ENCODE measurements at places on chromosomes 16 and 17.

DNA sequence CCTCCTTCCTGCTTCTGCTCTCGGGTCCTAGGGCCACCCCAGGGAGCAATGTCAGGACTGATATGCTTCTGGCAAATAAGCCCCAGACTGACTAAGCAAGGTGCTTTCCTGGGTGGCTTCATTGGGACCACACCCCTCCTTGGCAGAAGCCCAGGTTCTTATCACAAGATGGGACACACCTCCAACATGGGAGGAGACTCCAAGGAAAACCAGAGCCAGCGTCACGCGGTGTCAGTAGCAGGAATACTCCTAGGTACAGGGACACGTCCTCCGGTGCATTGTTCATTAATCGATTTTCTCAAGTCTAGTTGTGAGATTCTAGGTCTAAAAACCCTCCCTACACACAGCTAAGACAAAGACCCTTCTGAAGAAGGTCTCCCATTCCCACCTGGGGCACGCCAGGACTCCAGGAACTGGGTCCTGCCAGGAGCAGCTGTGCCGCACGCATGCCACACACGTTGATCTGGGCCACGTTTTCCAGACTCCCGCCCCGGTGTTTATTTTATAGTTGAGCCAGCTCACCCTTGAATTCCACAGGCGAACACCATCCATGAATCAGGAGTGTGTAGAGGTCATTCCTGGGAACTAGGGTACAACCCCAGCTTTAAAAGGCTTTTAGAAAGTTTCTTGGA lies 30.8 kb downstream of the FA2H start:
- no peak for DNase-seq

DNA sequence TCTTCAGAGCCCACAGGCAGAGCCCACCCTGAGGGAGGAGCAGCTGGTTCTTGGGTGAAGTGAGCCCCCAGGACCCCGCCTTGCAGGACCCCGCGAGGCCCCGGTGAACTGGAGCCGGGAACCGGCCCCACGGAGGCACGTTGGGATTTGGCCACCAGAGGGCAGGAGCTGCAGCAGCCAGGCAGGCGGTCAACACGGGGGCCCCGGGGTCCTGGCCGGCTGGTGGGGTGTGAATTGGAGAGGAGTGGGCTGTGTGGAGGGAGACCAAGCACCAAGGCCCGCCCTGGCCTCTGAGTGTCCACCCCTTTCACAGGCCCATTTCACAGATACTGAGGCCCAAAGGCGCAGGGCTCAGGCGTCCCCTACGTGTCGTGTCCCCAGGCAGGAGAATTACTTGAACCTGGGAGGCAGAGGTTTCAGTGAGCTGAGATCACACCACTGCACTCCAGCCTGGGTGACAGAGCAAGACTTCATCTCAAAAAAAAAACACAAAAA lies 2.2 kb downstream of the DPEP1 start:
- DNase-seq: no peak

DNA sequence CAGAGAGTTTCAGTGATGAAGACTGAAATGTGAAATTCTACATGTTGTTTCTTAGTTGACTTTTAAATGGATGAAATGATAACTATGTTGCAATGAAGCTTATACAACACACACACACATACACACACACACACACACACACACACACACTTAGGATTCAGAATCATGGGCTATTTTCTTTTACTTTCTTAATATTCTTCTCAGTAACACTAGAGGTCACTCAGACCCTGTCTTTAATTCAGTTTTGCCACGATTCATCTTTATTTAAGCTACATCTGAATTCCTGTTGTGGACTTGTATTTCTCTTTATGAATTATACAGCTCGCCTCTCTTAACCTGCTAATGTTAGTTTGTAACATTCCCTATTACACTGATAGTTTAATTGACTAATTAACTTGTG lies 109.6 kb upstream of the GOT2 start:
- DNase-seq: no peak

GRCh38 chr16:23114131-23114904 lies 34.9 kb downstream of the USP31 start:
- no peak for DNase-seq

DNA sequence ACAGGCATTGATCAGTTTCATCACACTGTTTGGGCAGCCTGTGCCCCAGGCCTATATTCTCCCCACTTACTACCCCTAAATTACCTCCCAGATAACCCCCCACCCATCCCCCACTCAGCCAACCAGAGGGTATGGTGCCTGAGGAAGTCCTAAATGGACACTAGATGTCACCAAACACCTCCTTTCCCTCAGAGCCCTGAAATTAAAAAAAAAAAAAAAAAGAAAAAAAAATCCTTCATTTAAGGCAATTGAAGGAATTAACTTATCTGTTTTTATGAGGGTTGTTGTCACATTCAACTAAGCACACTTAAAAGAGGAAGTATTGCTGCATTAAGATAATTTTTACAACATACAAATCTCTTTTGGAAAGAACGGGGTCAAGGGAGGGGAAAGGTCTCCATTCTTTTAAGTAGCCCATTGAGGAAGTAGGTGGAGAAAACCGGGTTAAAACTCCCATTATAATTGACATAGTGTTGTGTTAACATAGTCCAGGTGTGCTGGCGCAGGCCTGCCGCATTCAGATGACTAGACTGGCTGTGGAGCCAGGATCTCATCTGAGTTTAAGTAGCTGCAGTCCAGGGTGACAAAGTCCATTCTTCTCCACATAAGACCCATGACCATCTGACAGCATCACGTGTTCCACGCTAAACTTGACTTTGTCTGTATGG lies 46.3 kb downstream of the SNX11 start:
- no peak for DNase-seq

DNA sequence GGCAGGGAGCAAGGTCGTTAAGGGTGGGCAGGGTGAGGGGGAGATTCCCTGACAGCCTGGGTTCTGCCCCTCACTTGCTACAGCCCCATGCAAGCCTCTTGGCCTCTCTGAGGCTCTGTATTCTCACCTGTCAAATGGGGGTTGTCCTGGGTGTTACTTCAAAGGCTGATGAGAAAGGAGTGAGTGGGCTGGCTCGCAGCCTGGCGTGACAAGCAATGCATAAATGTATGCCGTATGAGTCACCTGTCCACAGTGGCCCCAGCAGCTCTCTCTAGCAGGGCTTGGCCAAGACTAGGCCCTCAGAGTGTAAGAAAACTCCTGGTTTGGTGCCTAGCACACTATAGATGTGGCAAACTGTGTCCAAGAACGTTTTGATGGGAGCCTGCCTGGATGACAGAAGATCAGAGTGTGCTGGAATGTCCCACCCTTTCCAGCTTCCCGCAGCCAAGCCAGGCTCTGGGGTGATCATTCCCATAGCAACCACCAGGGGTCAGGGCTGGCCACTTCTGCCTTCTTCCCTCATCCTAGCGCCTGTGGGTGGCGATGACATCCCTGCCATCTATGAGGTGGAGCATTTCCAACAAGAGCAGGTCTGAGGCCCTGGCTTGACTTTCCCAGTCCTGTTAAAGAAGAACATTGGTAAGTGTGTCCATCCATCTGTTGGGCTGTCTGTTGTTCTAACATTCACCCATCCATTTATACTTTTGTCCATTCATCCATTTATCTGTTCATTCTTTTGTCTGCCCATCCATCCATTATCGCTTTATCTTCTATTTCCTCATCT lies 37.2 kb upstream of the ADGRG1 start:
- no peak for DNase-seq

- DNase-seq: no peak
These were observed 818 bp downstream of the TPPP3 start for GRCh38 chr16:67392301-67393059.

DNA sequence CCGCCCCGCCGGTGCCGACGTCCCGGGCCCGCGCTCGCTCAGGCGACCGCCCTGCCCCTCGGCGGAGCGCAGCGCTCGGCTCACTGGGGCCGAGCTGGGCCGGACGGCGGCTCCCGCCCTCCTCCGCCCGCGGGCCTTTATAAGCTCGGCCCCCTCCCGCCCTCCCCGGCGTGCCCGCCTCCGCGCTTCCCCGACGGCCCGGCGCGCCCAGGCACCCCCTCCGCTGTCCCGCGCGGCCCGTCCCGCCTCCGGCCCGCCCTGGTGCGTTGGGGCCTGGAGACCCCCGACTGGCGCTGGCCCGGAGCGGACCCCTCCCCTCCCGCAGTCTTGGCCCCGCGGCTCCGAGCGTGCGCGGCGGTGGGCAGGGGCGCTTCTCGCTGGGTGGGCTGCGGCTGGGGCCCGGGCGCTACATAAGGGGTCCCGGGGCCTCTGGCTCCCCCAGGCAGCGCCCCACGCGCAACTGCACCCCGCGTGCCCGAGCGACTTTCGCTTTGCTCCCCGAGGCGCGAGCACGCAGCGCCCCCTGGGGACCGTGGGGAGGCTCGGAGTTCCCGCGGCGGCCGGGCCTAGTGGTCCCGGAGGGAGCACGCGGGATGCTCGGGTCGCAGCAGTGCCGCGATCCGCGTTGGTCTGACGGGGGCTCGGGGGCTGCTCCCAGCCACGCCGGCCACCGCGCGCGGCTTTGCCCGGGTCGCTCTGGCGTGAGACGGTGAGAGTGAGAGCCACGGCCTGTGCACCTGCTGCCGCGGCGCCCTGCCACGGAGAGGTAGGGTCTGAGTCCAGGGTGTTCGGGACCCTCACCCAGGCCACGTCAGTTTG lies at the start of gene PIEZO1:
Gene PIEZO1 (minus strand): TSS at position 115 of the 819 bp plus-strand sequence. CDS start 256 bp downstream, outside the sequence.
- DNase-seq: peak; percentile 68

DNA sequence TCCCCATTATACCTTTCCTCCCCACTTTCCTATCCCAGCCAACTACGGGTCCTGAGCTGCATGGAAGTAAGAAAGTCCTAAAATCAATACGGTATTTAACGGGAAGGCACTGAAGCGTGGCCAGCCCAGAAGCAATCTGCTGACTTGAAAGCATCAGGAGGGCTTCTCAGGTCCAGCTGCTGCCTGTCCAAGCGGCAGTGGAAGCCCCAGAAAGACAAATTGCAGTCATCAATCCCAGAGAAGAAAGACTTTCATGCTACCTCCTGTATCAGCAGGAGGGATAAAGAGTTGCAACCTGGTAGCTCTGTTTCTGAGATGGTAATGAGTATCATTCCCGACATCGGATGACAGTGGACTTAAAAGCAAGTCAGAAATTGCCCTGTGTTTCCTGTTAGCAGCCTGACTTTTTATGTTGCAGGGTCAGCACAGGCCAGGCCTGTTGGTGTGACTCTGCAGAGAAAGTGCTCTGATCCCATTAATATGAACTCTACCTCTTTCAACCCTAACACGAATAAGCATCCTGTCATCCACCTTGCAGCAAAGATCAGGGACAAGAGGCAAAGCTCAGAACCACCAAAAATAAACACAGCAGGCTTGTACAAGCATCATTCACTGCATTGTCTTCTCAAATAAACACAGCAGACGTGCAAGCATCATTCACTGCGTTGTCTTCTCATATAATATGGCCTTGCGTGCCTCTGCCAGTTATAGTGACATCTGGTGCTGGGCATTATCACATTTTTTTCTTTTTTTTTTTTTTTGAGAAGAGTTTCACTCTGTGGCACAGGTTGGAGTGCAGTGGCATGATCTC lies 358.6 kb upstream of the CDH11 start:
- DNase-seq: no peak

GRCh38 chr17:40311575-40311974 lies 2.6 kb downstream of the RARA start:
- DNase-seq: no peak

- no peak for DNase-seq
These were observed 15.9 kb downstream of the ADPRM start for GRCh38 chr17:10713318-10713717.

DNA sequence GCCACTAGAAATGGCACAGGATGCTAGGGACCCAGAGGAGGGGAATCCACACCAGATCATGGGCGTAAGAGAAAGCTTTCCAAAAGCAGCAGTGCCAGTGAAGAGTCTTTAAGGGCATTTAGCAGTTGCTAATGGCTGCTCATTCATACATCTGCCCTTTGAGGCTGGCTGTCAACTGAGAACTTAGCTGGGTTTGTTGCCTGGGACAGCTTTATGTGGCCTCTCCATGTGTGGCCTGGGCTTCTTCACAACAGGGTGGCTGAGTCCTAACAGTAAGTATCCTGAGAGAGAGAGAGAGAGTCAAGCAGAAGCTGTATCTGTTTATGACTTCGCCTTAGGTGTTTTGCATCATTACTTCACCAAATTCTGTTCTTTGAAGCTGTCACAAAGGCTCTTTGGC lies 286.1 kb upstream of the KCNJ16 start:
- DNase-seq: no peak

GRCh38 chr17:37247825-37248224 lies 128.0 kb upstream of the C17orf78 start:
- no peak for DNase-seq

DNA sequence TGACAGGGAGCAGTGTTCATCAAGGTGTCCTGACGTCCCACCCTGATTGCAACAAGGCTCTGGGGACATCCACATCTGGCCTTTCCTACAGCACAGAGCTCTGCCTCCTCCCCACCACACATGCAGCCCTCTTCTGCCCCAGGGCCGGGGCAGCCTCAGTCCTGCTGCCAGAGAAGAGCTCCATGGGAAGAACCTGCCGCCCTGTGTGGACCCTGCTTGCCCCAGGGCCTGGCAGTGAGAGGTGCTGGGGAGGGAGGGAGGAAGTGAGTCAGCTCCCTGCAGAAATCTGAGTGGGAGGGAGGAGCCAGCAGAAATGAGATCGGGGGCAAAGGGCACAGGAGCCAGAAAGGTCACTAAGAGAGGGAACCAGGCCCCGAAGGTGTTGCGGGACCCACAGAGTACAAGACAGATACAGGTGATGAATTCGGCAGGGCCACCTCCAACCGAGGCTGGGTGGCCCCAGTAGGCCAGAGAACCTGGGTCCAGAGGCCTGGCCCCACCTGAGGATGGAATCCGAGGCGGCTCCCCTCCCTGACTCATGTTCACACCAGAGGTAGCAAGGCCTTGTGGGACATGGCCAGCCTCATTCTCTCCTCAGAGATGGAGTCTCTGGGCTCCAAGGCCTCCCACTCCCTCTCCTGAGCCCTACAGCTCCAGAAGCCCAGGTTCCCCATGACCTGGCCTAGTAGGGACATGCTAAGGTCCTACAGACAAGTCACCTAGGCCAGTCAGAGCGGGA lies 24.8 kb downstream of the MYO18A start:
- no peak for DNase-seq

GRCh38 chr16:66204756-66205155 lies 161.7 kb upstream of the CDH5 start:
- DNase-seq: no peak

DNA sequence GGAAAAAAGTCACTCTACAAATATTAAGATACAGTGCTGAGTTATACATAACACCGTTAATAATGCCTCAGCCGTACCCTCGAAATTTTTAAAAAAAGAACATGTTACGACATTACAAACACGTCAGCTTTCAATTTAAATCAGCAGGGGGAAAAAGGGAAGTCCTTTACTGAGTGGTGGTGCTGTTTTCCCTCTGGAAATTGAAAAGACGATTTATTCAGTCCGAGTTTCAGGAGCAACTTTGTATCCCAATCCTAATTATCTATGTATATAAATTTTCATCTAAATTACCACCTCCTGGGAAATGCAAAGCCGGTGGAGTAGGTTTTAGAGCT lies 1.3 kb downstream of the NETO2 start:
- no peak for DNase-seq

- no peak for DNase-seq
These were observed 223.4 kb upstream of the TNRC6C start for GRCh38 chr17:77735081-77735565.

DNA sequence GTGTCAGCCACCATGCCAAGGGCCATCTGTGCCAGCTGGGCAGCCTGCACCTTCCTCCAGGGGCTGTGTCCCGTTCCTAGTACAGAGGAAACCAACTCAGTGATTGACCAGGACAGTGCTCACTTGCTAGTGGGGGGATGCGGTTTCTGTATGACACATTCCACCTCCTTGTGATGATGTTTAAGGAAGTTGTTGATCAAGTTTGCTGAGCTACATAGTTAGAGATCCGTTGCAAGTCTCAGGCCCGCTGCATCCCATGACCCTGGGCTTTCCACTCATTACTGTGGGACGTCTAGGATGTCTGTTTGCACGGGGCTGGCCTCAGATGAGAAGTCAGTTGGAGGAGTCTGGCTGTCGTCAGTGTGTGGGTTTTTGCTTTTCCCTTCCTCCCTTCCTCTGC lies 33.6 kb downstream of the RNF213 start:
- no peak for DNase-seq
